ENCODE measurements at places on chromosomes 13 and 19.

- DNase-seq: no peak
Measured at GRCh38 chr19:51006406-51006805, 5.0 kb upstream of the KLK8 start.

- DNase-seq: no peak
Measured at GRCh38 chr13:100244431-100244830, 155.5 kb downstream of the PCCA start.

GRCh38 chr19:52170304-52170703 is 1.1 kb downstream of the ZNF836 start:
- no peak for DNase-seq

DNA sequence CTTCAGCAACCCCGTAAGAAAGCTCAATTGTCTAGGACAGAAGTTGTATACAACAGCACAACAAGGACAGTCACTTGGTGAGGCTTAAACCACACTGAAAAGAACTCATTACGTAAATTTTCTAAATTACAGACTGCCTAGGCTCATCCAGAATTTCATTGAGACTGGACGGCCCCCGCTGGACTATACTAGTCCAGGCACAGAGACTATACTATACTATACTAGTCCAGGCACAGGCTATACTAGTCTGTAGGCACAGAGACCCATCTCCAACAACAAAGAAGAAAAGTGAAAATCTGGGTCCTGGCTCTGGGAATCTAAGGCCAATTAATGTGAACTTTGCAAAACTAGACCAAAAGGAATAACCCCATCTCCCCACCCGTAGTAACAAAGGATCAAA is 700 bp downstream of the ZNF816 start:
- no peak for DNase-seq

DNA sequence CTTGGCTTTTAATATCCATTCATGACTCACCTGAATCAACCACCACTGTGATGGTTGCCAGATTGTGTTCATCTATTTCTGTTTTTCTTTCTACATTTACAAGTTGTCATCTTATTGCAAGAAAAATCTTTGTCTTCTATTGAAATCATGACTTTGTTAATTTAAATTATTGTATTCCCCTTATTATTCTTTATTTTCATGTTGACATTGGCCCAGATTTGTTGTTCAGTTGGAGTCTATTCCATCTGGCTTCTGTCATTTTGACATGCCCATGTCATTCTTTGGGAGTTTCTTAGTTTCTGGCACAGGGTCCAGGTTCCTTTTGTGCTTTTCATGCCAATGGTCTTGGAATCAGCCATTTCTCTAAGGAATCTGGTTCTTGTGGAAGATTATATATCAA is 19.9 kb upstream of the DACH1 start:
- DNase-seq: no peak

- no peak for DNase-seq
Measured at GRCh38 chr19:3270902-3271301, 46.4 kb downstream of the CELF5 start.

- no peak for DNase-seq
Measured at GRCh38 chr19:34145741-34146202, 26.5 kb upstream of the LSM14A start.

- no peak for DNase-seq
Measured at GRCh38 chr19:45508417-45508860, 1.2 kb downstream of the VASP start.

- DNase-seq: no peak
Measured at GRCh38 chr19:10184636-10185035, 10.1 kb downstream of the DNMT1 start.

GRCh38 chr13:45267215-45267614 is 66.4 kb upstream of the KCTD4 start:
- DNase-seq: no peak

DNA sequence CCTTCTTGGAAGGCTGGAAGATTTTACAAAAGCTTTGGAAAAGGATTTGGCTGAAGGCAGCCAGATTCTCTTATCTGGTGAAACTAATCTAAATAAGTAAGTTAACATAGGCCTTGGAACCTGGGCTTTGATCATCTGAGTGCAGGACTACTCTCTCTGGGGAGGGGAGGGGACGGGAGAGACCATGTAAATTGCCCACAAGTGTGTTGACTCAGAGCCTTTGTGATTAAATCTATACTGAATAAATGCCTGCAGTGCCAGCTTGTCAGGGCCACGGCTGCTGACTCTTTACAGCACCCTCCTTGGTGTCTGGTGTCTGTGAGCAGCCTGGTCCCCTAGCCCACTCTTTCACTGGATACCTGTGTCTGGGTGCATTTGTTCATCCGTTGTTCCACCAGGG is 251.4 kb downstream of the ITGBL1 start:
- DNase-seq: no peak

- no peak for DNase-seq
Measured at GRCh38 chr13:21338156-21338555, 120.9 kb downstream of the ZDHHC20 start.

GRCh38 chr19:6225232-6225865 is 54.4 kb downstream of the MLLT1 start:
- DNase-seq: no peak

GRCh38 chr13:49124693-49125304 is 95.3 kb upstream of the MLNR start:
- DNase-seq: no peak

- DNase-seq: no peak
Measured at GRCh38 chr19:45234089-45234869, 10.9 kb downstream of the EXOC3L2 start.

DNA sequence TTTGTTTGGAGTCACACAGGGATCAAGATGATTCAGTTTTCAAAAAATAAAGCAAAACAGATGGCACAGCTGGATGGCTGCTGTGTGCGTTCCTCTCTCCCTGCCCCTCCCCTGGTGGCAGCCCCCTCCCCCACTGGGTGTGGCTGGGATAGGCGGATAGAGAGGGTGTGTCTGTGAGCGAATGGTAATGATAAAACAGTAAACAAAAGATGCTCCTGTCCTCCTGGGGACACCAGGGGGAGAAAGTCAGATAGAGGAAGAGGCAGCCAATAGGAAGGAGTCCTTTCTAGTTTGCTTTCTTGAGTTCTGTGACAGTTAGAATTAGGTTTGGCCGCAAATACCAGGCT is 6.5 kb downstream of the TMEM255B start:
- no peak for DNase-seq

DNA sequence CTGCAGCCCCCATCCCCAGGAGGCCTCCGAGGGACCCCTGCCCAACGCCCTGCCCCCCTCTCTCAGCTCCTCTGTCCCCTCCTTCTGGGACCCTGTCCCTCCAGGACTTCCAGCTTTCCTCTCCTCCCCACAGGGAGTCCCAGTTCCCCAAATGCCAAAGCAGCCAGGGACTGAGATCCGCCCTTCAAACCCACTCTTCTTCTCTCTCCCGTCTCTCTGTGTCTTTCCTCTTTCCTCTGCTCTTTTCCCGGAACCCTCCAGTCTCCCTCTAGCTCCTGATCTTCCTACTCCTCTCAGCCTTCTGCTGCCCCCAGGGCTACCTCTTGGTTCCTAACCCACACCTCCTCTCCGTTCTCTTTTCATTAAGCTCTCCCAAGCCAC is 377 bp downstream of the CA11 start:
- no peak for DNase-seq

GRCh38 chr13:32840989-32841713 is 175.1 kb upstream of the KL start:
- DNase-seq: no peak

DNA sequence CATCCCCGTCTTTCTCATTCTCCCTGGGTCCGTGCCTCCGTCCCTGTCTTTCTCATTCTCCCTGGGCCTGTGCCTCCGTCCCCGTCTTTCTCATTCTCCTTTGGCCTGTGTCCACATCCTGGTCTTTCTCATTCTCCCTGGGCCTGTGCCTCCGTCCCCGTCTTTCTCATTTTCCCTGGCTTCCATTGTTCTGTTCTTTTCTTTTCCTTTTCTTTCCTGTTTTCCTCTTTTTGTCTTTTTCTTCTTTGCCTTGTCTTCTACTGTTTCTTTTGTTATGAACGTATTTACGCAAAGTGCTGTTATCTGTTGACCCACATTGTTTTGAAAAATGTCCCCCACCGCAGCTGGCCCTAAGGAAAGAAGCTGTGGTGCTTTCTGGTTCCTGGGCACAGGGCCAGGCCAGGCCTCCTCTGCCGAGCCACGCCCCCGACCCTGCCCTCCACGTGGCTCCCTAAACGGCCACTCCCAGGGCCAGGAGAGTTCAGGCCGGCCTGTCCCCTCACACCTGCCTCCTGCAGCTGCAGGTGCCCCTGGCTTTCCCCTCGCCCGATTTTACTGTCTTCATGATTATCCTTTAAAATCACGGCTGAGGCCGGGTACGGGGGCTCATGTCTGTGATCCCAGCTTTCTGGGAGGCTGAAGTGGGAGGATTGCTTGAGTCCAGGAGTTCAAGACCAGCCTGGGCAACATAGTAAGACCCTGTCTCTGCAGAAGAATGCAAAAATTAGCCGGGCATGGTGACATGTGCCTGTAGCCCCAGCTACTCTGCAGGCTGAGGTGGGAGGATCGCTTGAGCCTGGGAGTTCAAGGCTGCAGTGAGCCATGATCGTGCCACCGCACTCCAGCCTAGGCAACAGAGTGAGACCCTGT is 14.0 kb upstream of the TMPRSS9 start:
- DNase-seq: no peak

DNA sequence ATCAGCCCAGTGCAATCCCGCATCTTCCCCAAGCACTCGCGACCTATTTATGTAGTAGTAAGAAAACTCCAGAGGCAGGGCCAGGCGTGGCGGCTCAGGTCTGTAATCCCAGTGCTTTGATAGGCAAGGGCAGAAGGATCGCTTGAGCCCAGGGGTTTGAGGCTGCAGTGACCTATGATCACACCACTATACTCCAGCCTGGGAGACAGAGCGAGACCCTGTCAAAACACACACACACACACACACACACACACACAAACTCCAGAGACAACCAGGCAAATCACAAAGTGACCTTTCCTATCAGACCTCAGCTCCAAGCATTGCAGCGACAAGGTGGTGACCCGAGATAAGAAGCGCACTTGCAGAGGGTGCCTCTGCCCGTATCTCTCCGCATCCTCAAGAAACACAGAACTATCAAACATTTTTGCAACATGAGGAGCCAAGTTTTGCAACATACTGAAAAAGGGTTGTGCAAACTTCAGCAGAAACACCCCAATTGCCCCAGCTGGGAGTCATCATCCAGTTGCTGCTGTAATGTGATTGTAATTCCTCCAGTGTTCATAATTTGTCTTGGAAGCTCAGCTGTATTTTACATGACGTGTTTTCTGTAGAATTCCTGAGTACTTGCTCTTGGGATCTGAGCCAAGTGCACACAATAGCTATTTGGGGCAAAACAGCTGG is 8.7 kb upstream of the KLF2 start:
- no peak for DNase-seq

DNA sequence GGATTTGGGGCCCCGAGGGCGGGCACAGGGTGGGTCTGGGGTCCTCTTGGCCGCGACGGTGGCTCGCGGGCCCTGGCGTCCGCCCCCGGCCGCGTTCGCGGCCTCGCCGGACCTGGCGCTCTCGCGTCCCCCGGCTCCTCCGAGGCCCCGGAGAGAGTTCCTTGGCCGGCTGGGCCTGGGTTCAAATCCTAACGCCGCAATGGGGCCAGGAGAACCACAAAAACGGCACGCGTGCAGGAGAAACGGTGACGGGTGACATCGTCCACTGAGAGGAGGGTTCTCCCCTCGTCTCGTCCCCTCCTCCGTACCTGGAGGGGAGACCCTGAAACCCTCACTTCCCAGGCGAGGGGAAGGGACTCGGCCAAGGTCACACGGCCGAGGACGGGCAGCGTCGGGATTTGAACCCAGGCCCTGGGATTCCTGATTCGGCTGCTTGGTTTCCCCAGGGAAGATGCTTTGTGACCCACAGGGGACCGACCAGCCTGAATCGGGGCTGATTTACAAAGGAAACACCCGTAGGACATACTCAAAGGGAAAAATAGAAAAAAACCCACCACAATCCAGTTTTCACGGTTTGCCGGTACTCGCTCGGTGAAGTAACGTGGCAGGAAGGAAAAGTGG is 624 bp downstream of the SAFB start:
- no peak for DNase-seq

GRCh38 chr19:40272261-40272660 is 12.9 kb downstream of the AKT2 start:
- DNase-seq: no peak

- DNase-seq: no peak
Measured at GRCh38 chr13:27014406-27015359, 156.9 kb downstream of the USP12 start.

- DNase-seq: no peak
Measured at GRCh38 chr13:19836472-19836871, 27.0 kb downstream of the ZMYM5 start.

- DNase-seq: no peak
Measured at GRCh38 chr13:30396434-30397075, 25.7 kb upstream of the UBE2L5 start.

- no peak for DNase-seq
Measured at GRCh38 chr19:5207806-5208205, 132.8 kb downstream of the PTPRS start.

DNA sequence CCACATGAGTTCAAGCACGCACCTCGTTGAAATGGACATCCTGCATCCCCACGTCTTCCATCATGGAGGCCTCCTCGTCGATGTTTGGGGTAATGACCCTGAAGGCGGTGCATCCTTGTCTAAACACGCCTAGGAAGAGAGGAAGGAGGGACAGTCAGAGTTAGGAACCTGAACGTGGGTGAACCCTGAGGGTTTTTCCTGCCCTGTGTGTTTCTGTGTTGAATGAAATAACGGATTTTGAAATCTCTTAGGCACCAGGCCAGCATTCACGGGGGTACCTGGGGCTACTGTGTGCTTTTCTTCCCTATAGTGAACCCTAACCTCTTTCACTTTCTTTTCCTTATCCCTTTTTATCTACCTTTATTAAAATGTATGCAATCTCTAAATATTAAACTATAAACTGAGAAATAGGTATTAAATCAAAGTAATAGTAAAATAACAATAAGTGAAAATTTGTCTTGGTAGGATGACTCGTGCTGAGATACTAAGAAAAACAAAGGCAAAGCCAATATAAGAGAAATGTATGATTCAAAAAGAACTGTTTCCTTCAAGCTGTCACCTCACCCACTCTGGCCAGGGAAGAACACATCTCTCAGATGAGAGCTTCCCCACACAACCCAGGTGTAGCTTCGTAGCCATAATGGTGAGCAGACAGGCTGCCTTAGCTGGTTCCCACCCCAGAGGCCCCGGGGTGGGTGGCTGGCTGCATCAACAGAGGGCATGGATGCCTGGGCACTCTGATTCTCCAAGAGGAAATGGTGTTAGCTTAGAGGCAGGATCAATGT is 72.1 kb upstream of the SLC15A1 start:
- no peak for DNase-seq

DNA sequence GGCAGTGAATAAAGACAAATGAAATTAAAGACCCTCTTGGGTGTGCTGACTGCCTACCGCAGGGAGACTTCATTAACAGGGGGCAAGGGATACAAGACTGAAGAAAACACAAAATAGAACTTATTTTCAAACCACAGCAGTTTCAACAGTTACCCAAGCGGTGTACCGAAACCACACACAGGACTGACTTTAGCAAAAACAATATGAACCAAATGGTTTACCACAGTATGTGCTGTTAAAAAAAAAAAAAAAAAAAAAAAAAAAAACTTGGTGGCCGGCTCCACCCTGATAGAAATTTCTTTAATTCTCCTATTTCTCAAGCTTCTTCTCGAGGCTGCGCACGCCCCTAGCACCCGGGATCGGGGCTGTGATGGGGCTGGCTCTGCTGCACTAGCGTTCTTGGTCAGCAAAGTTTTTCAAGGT is 42.6 kb downstream of the KLF2 start:
- DNase-seq: no peak

GRCh38 chr19:39252458-39252857 is 3.8 kb upstream of the IFNL4 start:
- no peak for DNase-seq
